Activated T-helper 2 cell treated with anti-CD3 and anti-CD28 coated beads, Interferon-gamma antibody, Interleukin-2, Interleukin-4, amounts not matched to agents 10 μg/mL and 5 μg/mL and 100 μg/mL, durations not matched to agents 14 hours and 24 hours and 36 hours (primary cell): ENCODE measurements at places on chromosomes 12 and 14.
A peak's percentile ranks its signal among the peaks of the same experiment; 100 is the strongest.

- peak overlapping the region; percentile 53 for H3K4me3 ChIP-seq
- H3K4me1 ChIP-seq: peaks cover 49% of the 10 kb centered on the region
- DNase-seq: no peak
- no peaks in the 10 kb centered on the region for H3K36me3 ChIP-seq
- H3K27me3 ChIP-seq: peaks cover 2% of the 10 kb centered on the region
Measured at GRCh38 chr14:106013879-106014376, 487.5 kb downstream of the TMEM121 start.

DNA sequence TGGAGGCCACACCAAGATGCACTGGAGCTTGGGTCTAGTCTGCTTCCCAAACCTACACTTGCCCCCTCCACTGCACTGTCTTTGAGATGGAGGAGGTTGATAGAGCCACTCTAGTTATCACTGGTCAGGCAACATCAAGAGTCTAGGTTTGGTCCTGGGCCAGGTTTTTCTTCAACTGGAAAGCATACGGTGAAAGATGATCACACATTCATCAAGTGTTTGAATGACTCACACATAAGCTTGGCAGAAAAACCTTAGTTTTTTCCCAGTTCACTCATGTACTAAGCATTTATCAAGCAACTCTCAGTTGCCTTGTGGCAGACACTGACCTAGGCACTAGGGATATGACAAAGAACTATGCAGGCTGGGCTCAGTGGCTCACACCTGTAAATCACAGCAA lies 84.5 kb downstream of the PLEKHG3 start:
- H3K36me3 ChIP-seq: no peaks in the 10 kb centered on the region
- H3K27me3 ChIP-seq: no peaks in the 10 kb centered on the region
- no peak overlapping the region for H3K4me3 ChIP-seq
- H3K27ac ChIP-seq: no peak overlapping the region
- no peaks in the 10 kb centered on the region for H3K4me1 ChIP-seq

- no peaks in the 10 kb centered on the region for H3K27me3 ChIP-seq
- H3K4me1 ChIP-seq: peaks cover 18% of the 10 kb centered on the region
- no peak for DNase-seq
- H3K36me3 ChIP-seq: peaks cover 41% of the 10 kb centered on the region
Measured at GRCh38 chr14:63713058-63713457, 14.8 kb downstream of the SGPP1 start.

- H3K4me1 ChIP-seq: no peaks in the 10 kb centered on the region
- peaks cover 6% of the 10 kb centered on the region for H3K36me3 ChIP-seq
- no peak overlapping the region for H3K4me3 ChIP-seq
- no peaks in the 10 kb centered on the region for H3K27me3 ChIP-seq
Measured at GRCh38 chr14:92945959-92946846, 23.3 kb downstream of the CHGA start.

- no peak overlapping the region for H3K27ac ChIP-seq
- H3K4me1 ChIP-seq: peaks cover 15% of the 10 kb centered on the region
- H3K36me3 ChIP-seq: no peaks in the 10 kb centered on the region
Measured at GRCh38 chr12:75750716-75751306, 239.4 kb upstream of the KRR1 start.

DNA sequence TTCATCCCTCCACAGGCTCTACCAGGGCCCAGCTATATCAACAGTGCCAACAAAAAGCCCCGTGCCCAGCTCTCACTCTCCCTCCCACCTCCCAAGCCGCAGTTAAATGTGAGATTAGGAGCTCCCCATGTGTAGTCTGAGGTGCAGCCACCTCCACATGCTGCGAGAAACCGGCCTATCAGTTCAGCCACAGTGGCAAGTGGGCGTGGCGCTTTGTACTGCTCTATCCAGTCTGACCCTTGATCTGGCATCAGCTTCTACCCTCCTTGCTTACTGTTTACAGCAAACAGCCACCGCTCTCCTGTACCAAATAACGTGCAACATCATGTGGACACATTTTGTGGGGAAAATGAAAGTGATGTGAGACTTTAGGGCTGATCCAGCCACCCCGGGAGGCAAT lies 1.7 kb downstream of the PLEK2 start:
- H3K4me3 ChIP-seq: no peak overlapping the region
- H3K27ac ChIP-seq: no peak overlapping the region
- H3K4me1 ChIP-seq: peaks cover 8% of the 10 kb centered on the region
- DNase-seq: no peak
- no peaks in the 10 kb centered on the region for H3K36me3 ChIP-seq
- H3K27me3 ChIP-seq: peaks cover 22% of the 10 kb centered on the region

- H3K4me1 ChIP-seq: no peaks in the 10 kb centered on the region
- H3K4me3 ChIP-seq: no peak overlapping the region
- no peak overlapping the region for H3K27ac ChIP-seq
- no peak for DNase-seq
Measured at GRCh38 chr12:95141310-95141709, 67.9 kb upstream of the NR2C1 start.
